ENCODE measurements at places on chromosomes 13 and 19.

- no peak for DNase-seq
Observed at GRCh38 chr13:95470574-95471366, 81.8 kb upstream of the CLDN10 start.

GRCh38 chr19:35755550-35756376 lies 1.1 kb downstream of the HSPB6 start:
- no peak for DNase-seq

GRCh38 chr13:28313579-28313978 lies 175.2 kb downstream of the PAN3 start:
- no peak for DNase-seq

DNA sequence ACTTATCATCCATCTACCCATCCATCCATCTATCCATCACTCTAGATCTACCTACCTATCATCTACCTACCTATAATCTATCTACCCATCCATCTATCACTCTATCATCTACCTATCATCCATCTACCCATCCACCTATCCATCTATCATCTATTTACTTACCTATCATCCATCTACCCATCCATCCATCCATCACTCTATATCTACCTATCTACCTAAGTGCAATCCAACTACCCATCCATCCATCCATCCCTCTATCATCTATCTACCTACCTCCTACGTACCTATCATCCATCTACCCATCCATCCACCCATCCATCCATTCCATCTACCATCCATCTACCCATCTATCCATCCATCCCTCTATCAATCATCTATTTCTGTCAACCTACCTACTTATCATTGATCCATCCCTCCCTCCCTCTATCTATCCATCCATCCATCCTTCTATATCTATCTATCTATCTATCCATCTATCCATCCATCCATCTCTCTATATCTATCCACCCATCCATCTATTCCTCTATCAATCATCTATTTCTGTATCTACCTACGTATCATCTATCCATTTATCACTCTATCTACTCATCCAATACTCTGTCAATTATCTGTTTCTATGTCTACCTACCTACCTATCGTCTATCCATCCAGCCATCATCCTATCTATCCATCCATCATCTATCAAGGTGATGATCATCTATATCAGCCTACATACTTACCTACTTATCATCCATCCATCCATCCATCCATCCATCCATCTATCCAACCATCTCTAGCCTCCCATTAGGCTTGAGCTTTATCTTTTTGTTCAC lies 49.1 kb downstream of the CEBPG start:
- DNase-seq, result no peak

GRCh38 chr19:3467437-3468198 lies 12.7 kb downstream of the SMIM24 start:
- no peak for DNase-seq

DNA sequence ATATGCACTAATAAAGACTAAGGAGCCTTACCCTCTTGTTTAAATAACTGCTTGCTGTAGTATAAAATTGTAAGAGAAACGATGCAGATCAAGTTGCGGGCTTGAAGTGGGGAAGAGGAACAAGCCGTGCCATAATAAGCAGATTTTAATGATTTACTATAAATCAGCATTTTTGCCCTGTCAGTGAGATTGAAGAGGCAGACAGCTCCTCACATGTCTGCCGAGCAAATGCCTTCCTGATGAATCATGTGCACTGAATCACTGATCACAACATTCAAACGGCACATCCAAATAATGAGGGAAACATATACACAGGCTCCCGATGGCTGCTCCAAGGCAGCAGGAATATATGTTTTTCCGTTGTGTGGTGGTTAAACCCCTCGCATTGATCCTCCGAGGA lies 282.9 kb downstream of the TSHZ3 start:
- no peak for DNase-seq

GRCh38 chr19:42066075-42066754 lies 3.8 kb downstream of the GRIK5 start:
- no peak for DNase-seq

GRCh38 chr13:57925751-57926150 lies 294.2 kb downstream of the PCDH17 start:
- DNase-seq, result no peak

- no peak for DNase-seq
Observed at GRCh38 chr13:27199696-27200095, 28.1 kb upstream of the USP12 start.

DNA sequence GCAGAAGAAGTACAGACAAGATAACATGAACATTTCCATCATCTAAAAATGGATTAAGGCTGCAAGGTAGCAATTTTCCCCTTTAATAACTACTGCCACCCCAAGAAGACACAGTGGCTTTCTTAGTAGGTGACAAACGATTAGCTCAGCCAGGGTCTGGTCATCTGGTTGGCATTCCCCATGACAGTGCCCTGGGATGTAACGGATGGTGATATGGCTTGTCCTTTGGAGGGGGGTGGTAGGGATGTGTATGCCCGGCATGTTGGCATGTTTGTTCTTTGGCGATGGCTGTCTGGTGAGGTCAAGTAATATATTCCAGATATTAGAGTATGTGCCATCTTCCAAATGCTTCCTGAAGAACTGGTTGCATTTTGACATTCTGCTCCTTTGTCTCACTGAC lies 135.6 kb upstream of the ZNF536 start:
- DNase-seq, result no peak

GRCh38 chr13:79990048-79990447 lies 350.9 kb downstream of the SPRY2 start:
- DNase-seq, result no peak

DNA sequence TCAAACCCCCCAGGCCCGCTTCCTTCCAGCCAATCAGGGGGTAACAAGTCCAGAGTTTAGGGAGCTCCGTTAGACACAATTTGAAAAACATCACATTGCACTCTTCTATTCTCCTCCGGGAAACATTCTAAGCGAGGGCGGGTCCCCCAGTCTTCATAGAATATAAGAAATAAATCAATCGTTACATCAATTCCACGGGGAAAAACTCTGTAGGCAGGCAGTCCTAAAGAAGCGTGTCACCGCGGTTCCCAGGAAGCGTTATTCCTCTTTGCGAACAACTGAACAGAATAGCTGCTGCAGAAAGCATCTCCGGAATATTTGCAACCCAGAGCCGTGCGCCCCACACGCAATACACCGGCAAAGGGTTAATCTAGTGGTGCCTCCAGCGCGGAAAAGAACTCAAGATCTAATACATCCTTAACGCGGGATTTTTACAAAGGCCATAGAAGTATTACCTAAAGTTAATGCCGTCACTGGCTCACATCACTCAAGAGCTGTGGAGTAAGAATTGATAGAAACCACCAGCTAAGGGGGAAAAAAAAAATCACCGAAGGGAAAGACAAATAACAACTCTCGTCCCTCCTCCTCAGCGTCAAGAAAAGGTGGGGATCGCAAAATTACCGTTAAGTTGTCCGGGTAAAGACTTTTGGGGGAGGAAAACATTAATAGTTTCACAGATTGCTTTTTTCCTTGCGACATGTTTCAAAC lies 65.1 kb downstream of the KCNRG start:
- DNase-seq, result peak; percentile 12

- DNase-seq, result no peak
Observed at GRCh38 chr19:32876236-32876918, 6.8 kb upstream of the SLC7A9 start.

DNA sequence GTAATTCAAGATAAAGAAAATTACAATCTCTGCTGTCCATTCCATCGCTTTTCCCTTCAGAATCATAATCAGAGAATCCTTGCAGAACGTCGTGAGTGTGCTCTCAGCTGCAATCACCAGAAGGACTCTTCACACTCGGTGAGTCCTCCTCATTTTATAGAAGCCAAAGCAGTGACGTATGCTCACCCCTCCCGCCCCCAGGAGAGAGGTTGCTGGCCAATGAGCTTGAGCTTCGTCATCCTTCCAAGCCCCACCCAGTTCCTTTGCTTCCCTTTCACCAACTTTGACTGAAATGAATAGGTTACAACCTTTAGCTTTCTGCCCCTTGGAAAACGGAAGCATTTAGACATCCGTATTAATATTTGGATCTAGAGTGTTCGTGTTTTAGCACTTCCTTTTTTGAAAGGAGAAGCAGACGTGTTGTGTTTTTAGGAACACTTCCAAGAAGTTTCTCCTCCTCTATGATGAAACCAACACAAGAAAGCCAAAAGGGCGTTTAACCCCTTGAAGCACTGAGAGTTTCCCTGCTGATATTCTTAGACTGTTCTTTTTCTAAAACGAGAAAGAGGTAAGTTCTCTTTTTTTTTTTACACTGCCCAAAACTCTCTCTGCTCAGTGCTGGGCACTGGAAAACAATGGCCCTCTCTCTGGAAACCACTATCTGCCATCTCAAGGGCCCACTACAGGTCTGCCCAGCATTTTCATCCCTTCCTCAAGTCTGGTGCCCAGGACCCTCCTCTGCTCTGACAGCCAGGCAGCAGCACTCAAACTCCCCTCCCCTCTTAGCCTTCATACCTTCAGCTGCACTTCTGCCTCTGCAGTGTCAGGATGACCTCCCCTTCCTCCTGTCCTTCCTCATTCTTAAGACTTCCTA lies 44.3 kb upstream of the CEACAM21 start:
- no peak for DNase-seq

DNA sequence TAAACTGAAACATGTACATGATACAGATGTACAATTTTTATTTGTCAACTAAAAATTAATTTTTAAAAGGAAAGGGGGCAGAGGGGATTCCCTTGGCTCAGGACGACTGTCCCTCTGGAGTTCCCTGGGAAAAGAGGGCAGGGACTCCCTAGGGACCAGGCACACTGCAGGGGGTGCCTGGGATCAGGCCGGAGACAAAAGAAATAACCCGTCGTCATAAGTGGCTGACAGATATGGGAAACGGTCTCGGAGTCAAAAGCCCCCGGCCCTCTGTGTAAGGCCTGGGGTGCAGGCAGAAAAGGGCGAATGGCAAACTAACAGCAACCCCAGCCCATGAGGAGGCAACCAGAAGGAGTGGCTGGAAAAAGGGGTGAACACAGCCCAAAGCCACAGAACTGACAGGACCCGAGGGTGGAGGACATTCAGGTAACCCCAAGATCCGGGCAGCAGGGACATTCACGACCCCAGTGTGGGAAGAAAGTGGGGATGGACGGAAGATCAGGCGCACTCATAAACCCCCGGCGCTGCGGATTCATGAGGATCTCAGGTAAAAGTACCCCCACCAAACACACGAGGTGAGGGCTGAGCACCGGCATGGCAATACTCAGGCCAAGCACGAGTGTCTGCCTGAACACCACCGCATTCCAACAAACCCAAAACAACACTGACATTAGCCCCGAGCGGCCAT lies 6.7 kb downstream of the MLLT1 start:
- no peak for DNase-seq

- DNase-seq, result no peak
Observed at GRCh38 chr19:16586991-16587832, 15.0 kb upstream of the SLC35E1 start.

- no peak for DNase-seq
Observed at GRCh38 chr13:34364633-34365032, 546.7 kb downstream of the RFC3 start.

DNA sequence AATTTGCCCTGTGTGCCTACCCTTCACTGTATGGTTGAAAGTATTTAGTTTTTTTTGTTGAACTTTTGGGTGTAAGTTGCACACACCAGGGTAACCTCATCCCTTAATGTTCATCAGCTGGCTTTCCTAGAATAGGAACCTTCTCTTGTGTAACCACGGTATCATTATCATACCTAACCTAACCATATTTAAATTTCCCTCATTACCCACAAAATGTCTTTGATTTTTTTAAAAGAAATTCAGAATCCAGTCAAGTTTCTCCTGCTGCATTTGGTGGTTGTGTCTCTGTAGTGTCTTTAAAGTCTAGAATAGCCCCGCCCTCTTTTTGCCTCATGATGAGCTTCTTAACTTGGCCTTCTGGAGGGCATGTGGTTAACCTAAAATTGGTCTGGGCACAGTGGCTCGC lies 80.3 kb downstream of the RYR1 start:
- DNase-seq, result no peak

DNA sequence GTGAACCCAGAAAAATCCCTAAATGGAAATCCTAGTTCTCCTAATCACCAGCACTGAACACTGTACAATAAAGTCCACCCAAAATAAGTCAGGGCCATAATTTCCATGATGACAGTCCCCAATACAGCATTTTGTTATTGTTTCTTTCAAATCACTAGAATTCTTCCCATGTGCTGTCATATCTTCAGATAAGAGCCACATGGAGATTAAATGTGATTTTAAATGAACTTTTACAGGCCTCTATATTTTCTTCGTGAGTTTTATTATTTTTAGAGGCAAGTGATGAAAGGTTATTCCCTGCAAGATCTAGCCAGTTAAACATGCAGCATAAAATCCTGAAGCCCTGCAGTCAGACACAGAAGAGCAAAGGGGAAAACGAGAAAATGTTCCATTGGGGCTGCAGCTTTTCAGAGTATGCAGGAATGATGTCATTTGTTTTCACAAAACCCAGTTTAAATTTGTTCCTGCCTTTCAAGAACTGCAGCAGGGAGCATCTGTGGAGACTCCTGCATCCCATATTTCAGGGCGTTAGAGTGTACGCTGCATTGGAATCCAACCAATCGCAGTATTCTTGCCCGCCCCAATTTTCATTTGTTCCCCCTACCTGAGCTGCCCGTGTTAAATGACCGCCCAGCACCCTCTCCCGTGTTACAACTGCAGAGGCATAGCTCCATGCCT lies 167.2 kb upstream of the KLF12 start:
- no peak for DNase-seq

DNA sequence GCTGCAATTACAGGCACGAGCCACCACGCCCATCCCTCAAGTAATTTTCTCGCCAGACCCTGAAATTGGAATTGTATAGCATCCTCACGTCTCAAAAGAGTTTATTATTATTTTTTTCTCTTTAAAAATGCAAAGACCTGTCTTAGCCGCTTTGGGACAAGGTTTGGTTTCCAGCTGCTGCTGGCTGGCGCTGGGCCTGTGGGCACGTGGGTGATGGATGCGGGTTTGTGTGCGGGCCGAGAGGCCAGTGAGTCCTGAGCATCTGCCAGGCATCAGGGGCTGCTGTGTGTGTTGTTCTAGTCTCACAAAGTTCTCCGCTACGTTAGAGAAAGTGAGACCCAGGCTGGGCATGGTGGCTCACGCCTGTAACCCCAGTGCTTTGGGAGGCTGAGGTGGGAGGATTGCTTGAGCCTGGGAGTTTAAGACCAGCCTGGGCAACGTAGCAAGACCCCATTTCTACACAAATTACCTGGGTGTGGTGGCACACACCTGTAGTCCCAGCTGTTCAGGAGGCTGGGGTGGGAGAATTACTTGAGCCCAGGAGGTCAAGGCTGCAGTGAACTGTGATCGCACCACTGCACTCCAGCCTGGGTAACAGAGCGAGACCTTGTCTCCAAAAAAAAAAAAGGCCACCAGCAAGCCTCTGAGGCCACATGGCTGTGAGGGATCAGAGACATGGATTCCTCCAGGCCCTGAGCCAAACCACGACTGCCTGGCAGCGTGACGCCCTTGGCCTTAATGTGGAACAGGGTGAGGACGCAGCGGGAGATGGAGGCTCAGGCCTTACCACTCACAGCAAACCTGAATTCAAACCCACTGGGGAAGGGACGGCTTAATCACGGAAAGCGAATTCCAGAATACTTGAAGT lies 4.7 kb upstream of the TMPRSS9 start:
- no peak for DNase-seq

GRCh38 chr13:87942205-87942604 lies 271.0 kb downstream of the SLITRK5 start:
- DNase-seq, result no peak
